ENCODE measurements at places on chromosomes 6 and 20.

DNA sequence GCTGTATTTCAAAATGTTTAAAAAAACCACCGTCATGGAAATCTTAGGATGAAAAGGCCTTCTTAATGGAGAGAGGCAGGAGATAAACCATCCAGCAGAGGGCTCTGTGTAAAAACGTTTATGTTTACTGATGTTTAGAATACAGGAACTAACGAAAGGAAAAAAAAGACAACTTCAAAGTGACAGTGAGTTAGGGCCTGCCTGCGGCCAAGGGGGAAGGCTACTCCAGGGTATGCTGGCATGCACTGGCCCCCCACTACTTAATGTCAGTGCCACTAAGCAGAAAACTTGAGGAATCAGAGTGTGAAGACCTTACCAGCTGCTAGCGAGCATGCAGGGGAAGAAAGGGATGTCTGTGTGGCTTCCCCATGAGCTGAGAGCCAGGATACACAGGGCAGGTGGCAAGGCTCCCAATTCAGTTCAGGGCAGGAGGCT lies 47.7 kb downstream of the AKAP7 start:
- DNase-seq, result no peak

GRCh38 chr6:124676033-124676432 lies 286.2 kb upstream of the RNF217 start:
- DNase-seq, result no peak

- DNase-seq, result no peak
Observed at GRCh38 chr6:39256294-39256940, 27.1 kb upstream of the KCNK5 start.

DNA sequence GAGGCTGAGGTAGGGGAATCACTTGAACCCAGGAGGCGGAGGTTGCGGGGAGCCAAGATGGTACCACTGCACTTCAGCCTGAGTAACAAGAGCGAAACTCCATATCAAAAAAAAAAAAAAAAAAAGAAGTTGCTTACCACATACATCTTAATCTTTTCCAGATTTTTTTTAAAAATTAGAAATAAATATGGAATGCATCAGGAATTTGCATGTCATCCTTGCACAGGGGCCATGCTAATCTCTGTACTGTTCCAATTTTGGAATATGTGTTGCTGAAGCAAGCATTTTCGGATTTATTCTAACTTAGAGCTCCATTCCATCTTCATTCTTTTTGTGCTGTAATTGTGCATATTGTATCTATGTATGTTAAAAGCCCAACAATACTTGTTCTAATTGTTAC lies 62.5 kb downstream of the TRPC4AP start:
- DNase-seq, result no peak

DNA sequence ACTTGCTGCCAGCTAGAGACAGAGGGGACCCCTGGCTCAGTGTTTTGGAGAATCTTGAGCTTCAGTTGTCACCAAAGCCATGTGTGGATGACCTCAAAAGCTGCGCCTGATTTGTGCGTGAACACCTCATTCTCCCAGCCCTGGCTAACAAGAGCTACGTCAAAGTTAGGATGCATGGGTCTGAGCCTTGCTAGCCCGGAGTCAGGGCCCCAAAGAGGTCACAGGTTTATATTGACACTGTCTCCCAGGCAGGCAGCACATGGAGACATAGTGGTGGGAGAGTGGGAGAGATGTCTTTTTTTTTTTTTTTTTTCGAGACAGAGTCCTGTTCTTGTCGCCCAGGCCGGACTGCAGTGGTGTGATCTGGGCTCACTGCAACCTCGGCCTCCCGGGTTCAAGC lies 36.1 kb upstream of the DUSP22 start:
- DNase-seq, result no peak

DNA sequence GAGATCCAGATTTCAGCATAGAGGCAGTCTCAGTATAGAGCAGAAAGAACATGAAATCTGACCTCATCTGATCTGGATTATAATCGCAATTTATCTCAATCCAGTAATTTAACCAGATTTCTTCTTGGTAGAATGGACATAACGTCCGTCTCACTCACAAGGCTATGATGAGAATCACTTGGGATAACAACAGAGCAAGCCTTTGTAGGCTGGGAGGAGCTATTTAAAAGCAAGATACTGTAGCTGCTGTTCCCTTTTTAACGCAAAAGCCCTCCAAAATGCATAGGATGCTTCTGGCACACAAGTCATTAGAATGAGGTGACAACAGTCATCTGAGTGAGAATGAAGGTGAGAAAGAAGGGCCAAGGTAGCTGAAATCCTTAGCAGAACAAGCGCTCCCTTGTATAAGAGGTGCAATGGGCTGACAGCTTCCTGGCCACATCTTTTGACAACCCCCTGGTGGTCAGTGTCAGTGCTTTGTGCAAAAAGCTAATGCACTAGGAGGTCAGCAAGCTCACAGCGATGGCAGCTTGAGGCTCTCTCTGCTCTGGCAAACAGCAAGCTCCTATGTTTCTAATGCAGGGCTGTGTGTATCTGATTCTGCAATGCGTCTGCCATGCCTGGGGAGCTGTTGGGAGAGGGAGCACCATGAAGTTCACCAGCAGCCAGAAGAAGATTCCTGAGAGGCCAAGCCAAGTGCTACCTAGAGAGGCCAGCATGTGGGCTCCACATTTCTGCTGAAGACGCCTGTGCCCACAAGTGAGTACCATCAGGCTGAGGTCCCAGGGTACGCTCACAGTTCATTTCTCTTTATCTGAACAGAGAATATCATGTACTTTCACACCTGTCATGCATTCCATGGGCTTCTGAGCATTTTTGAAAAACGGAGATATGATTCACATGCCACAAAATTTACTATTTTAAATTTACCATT lies 16.2 kb downstream of the METTL24 start:
- no peak for DNase-seq

DNA sequence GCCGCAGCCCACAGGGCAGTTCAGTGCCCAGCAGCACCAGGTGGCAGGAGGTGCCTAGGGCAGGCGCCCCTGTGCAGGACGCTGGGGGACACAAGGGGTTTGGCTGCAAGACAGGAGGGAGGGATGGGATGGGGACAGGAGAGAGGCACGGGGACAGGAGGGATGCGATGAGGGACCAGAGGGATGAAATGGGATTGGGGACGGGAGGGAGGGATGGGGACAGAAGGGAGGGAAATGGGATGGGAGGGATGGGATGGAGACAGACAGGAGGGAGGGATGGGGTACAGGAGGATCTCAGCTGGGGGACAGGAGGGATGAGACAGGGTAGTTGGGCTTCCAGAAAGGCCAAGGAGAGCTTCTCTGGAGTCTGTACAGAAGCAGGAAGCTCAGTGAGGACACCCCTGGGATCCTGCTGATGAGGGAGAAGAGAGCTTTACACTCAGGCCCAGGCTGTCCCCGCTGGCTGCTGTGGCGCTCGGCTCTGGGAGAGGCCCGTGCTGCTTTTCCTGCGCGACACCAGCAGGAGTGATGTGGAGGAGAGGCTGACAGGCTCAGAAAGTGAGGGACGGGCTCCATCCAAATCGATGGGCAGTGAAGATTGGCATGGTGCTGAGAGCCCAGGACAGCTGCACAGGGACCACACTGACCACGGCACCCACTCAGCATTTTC lies 400.8 kb downstream of the SMOC2 start:
- DNase-seq, result no peak

DNA sequence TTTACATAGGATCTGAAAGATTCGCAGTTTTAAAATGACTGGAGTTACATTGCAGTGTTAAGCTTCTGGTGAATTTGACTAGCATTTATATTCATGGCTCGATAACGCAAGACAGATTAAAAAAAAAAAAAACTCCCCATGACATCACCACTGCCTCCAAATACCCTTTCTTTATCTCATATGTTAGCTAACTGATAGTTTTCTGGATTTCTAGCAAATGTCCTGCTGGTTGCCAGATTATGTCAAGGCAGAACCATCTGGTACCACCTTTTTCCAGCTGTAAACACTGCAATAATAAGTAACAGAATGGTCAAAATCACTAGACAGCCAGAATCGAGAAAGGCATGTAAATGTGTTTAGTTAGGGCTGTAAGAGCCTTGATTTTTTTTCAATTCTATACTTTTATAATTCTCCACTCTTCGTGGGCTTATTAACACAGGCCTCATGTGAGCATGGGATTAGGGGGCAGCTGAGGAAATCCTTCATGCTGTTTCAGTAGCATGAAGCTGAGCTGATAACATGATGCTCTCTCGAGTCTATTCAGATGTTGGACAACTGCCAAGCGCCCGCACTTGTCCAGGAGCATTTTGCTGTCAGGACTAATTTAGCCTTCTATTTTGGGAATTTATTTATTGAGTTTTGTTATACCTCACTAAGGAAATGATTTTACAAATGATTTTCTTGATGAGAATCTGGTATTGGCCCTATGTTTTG lies 166.0 kb upstream of the SCGN start:
- DNase-seq, result no peak

- no peak for DNase-seq
Observed at GRCh38 chr20:10276878-10277580, 58.4 kb downstream of the SNAP25 start.

DNA sequence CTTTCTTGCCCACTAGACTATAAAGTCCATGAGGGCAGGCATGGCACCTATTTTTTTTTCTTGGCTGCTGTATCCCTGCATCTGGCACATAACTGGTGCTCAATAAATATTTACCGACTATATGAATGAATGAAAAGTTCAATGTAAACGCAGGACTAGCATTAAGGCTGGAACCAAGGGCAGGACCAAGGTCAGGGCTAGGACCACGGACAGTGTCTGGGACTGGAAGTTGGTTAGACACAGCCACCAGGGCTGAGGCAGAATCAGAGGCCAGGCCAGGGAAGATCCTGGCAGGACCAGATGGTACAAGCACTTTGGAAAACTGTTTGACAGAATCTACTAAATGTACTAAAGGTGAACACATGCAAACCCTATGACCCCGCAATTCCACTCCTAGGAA lies 3.7 kb downstream of the TNXB start:
- no peak for DNase-seq

- no peak for DNase-seq
Observed at GRCh38 chr6:26351544-26351953, 13.4 kb upstream of the BTN3A2 start.

DNA sequence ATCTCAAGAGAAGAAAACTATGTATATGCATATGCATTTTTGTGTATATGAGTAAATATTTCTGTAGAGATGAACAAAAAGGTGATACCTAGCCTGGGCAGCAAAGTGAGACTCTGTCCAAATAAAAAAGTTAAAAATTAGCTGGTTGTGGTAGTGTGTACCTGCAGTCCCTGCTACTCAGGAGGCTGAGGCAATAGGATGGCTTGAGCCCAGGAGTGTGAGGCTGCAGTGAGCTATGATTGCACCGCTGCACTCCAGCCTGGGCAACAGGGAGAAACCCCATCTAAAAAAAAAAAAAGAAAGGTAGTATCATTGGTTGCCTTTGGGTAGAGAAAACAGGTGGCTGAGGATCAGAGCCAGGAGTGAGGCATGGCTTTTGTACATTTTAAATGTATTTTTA lies 50.9 kb downstream of the KLHL31 start:
- no peak for DNase-seq

DNA sequence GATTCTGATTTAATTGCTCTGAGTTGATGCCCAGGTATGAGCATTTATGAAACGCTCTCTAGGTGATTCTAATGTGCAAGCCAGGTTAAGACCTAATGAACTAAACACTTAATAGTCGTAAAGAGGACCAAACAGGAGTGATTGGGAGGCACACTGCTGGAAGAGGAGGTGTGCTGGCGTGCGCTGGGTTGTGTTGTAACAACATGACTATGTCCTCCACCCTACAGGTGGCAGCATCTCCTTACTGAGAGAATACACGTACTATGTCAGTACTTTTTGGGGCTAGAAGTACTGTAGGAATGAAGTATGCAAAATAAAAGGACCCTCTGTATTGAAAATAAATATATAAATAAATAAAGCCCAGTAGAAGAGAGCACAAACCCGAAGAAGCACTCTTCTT lies 11.9 kb downstream of the C6orf89 start:
- peak; percentile 12 for DNase-seq

GRCh38 chr6:98452685-98453084 lies 381.7 kb upstream of the POU3F2 start:
- no peak for DNase-seq

- DNase-seq, result no peak
Observed at GRCh38 chr20:40274912-40275533, 414.0 kb downstream of the MAFB start.

GRCh38 chr20:53735536-53736050 lies 142.0 kb upstream of the ZNF217 start:
- no peak for DNase-seq

GRCh38 chr6:13573669-13574110 lies 711 bp upstream of the SIRT5 start:
- peak; percentile 1 for DNase-seq

DNA sequence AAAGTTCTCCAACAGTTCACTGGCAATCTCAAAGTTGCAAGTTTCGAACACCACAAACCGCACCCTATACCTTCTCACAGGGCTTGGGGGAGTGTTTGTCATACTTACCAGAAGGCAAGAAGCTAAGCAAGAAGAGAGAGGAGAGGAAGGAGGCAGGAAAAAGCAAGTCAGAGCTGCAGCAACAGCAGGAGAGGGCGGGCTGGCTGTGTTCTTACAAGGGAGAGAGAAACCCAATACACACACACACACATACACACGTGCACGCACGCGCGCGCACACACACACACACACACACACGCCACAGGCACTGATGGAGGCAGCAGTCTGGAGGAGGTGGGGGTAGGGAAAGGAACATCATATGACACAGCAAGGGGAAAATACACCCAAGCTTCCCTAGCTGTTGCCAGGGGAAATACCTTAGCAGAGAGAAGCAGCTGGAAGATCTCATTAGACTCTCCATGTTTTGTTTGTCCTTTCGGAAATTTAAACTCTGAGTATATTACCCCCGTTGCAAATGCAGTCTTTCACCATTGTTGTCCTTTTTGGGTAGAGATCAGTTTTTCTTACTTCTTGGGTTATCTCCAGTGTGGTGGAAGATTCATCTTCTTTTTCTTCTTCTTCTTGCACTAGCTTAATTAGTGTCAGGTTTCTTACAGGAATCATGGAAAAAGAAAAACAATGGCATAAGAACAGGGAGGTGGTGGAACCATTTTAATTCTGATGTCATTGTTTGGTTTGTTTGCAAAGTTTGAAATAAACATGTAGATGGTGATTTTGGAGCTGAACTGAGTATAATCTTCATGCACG lies at the start of gene TXLNB:
TXLNB (minus strand) TSS at position 186 of the 807 bp plus-strand sequence. CDS start 3,099 bp downstream, outside the sequence.
- peak; percentile 87 for DNase-seq

- DNase-seq, result no peak
Observed at GRCh38 chr20:51697096-51697826, 70.9 kb downstream of the ATP9A start.

GRCh38 chr20:37479925-37480691 lies 40.9 kb upstream of the NNAT start:
- DNase-seq, result no peak

- DNase-seq, result no peak
Observed at GRCh38 chr6:159815410-159815809, 15.3 kb downstream of the PNLDC1 start.

GRCh38 chr20:39702701-39703349 lies 740.7 kb downstream of the DHX35 start:
- DNase-seq, result no peak

Measured in activated CD4-positive, alpha-beta T cell treated with anti-CD3 and anti-CD28 coated beads, Interleukin-2, amount 50 U/mL, for 4 hours (primary cell).